Stimulated activated CD4-positive, alpha-beta T cell treated with anti-CD3 and anti-CD28 coated beads, Interleukin-1b, Interleukin-23, amount 100 ng/mL, for 24 hours (primary cell): ENCODE measurements at places on chromosomes 4 and X.
A peak's percentile ranks its signal among the peaks of the same experiment; 100 is the strongest.

- no peak for DNase-seq
Observed at GRCh38 chr4:101806914-101807313, 16.4 kb downstream of the BANK1 start.

DNA sequence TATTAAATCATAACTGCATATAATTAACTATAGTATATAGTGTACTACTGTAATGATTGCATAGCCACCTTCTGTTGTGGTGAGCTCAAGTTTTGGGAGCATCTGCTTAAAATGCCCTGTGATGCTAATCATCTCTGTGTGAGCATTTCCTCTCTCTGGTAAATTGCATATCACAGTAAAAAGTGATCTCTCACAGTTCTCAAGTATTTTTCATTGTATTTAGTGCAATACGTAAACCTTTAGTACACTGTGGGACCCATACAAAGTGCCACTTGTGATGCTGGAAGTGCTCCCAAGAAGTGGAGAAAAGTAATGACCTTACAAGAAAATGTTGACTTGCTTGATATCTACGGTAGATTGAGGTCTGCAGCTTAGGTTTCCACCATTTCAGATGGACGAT is 82.0 kb downstream of the WWC2 start:
- DNase-seq, result no peak

- no peak for DNase-seq
Observed at GRCh38 chr4:38332699-38333098, 331.3 kb upstream of the KLF3 start.

- DNase-seq, result no peak
Observed at GRCh38 chr4:3299976-3300671, 7.3 kb downstream of the RGS12 start.

DNA sequence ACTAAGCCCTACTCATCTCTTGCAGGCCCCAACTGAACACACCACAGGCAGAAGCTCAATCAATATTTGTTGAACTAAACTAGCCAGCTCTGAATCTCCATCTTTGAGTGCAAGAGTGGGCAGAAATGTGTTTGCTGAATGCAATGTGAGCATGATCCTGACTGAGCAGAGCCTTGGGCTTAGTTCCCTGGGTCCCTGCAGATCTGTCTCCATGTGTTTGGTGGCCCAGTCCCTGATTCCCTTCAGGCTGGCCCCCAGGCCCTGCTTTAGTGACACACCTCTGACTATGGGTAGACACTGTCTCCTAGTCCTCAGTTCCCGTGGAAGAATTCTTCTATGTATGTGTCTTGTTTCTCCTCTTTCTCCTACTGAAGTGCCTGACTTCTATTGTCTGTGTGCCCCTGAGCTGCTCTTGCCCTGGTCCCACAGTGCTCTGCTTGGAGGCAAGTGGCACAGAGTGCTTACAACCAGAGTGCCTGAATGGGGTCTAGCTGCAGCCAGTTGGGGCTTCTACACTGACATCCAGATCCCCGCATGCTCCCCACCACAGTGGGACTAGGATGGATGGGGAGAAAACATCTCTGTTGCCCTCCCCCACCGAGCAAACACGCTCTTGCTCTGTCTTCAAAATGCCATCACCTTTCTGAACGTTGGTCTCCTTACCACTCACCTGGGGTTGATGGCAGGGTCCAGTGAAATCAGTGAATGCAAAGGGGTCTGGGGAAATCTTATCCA is 9.3 kb downstream of the PJA1 start:
- no peak for DNase-seq

GRCh38 chr4:86938771-86939520 is 4.1 kb downstream of the AFF1 start:
- DNase-seq, result no peak

- no peak for DNase-seq
Observed at GRCh38 chr4:6524436-6524835, 50.6 kb upstream of the MAN2B2 start.

- DNase-seq, result no peak
Observed at GRCh38 chr4:76199664-76200211, 13.9 kb downstream of the SCARB2 start.

GRCh38 chrX:40326186-40326965 is 228.6 kb upstream of the BCOR start:
- DNase-seq, result no peak

- DNase-seq, result no peak
Observed at GRCh38 chrX:3191201-3191600, 149.9 kb downstream of the ARSF start.

DNA sequence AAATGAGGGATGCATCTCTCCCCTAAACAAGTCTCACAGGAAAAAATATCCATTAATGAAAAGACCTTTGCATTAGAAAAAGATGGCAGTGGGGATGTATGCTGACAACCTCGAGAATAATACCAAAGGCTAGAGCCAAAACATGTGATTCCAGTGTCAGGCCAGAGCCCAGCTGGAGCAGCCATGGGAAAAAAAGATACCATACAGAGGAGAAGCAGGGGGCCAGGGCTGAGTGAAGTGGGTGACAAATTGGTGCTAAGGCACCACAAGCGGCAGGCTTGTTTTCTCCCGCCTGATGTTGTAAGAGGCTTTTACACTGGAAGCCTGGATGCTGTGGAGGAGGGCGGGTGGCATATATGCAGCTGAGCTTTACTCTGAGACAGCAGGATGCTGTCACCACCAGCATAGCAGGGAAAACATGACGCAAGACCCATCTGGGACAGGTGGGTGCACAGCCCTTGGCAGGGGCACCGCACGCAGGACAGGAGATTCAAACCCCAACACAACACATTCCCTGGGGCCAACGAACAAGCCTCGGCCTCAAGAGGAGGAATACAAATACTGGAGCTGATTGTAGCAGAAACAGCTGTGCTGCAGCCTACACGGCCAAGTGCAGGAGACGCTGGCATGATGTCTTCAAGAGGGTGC is 91.9 kb downstream of the TSPAN5 start:
- DNase-seq, result no peak

- DNase-seq, result peak; percentile 53
Observed at GRCh38 chrX:49163555-49164419, 1.2 kb downstream of the MAGIX start.

- no peak for DNase-seq
Observed at GRCh38 chrX:1336948-1337779, 579 bp downstream of the IL3RA start.

GRCh38 chrX:55151199-55151598 is 62.4 kb downstream of the PAGE2 start:
- DNase-seq, result no peak

GRCh38 chr4:38413524-38414341 is 250.3 kb upstream of the KLF3 start:
- DNase-seq, result no peak

DNA sequence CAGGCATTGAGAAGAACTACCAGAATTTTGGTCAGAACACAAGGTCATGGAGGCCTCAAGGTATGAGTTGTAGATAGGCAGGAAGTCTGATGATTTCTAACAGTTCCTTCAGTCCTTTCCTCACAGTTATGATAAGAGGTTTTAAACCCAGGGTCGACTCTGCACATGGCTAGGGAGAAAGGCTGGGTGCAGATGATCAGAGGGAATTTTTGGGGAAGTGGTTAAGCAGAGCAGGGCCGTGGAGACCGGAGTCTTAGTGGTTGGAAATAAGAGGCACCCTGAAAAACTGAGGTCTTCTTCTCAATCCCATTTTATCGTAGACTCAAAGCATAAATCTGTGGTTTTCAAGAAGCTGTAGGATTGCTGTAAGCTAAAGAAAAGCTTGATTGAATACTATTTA is 118.5 kb upstream of the ANK2 start:
- no peak for DNase-seq
